Activated T-helper 1 cell treated with anti-CD3 and anti-CD28 coated beads, Interleukin-2, amount 50 U/mL, for 16 hours (primary cell): ENCODE measurements at places on chromosomes 1 and 21.

GRCh38 chr1:76018045-76018444 is 56.5 kb upstream of the ST6GALNAC3 start:
- DNase-seq: no peak

DNA sequence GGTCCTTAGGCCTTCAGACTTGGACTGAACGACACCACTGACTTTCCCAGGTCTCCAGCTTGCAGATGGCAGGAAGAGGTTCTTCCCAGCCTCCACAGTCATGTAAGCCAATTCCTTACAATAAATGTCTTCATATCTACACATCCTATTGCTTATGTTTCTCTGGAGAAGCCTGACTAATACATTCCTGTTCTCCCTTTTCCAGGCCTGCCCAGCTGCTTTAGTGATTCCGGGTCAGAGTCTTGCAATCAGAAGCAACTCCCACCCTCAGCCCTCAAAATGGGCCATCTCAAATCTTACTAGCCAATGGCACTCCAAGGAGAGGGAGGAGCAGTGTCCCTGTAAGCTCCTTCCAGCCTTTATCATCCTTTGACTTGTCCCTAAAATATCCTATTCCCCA is 16.4 kb upstream of the CPT2 start:
- DNase-seq: no peak

DNA sequence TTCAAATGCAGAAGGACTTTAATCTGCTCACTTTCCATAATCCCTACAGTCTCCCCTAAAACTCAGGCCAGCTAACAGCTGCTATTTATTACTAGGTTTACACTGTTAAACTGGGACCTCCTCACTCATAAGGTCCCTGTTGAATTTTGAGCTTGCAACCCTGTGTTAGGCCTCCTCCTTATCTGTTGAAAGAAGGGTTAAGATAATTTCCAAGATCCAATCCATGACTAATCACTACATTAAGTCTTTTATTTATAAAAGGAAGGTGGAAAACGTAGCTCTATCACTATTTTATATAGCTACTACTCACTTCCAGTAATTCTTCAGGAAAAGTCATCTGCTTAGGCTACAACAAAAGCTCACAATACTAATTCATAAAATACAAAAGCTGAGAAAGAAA is 79.5 kb downstream of the EVI5 start:
- DNase-seq: no peak

DNA sequence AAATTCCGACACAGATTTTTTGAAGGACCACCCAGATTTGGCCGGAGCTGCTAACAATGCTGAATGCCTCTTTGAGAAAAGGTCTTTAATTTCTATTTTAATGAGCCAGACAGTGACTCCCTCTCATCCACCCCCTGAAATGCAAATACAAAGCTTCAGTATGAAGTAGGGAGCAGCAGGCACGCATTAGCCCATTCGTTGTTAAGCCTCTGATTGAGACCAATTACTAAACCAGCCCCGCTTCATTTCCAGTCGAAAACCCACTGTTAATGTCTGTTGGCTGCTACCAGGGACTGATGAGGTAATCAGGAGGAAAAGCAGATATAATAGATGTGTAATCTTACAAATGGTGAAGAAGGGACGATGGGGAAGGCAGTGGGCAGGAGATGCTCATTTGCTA is 4.8 kb upstream of the C8A start:
- DNase-seq: no peak

- DNase-seq: no peak
Observed at GRCh38 chr1:23330846-23331245, 13.2 kb downstream of the HNRNPR start.

DNA sequence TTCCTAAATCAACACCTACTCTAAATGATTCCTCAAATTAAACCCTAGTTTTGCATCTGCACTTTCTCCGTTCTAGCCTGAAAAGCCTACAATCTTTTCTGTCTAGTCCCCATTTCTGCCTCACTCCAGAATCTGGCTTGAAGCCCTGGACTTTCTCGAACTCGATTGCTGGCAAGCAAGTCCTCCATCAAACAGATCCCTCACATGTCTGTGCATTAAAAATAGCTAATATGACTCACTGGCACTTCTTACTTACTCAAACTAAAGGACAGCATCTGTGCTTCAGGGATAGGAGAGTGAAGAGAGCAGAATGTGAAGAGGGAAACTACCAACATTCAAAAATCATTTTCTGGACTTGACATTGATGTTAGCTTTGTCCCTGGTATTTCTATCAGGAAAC is 51.8 kb upstream of the CXADR start:
- no peak for DNase-seq

DNA sequence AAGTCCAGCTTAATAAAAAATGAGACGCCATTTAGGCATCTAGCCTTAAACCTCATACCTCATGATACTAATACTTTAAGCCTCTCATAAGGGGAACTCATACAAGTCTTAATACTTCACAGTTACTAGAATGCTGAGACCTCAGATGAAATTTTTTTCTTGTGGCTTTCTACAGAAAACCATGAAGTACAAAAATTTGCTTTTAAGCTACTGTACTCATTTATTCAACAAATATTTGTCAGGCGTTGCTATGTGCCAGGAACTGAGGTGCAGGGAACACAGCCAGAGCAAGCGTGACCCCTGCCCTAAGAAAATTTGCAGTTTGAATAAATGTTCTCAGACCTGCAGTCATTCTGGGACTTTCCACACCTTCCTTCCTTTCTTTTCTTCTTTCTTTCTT is 150.6 kb downstream of the MRPL39 start:
- no peak for DNase-seq

DNA sequence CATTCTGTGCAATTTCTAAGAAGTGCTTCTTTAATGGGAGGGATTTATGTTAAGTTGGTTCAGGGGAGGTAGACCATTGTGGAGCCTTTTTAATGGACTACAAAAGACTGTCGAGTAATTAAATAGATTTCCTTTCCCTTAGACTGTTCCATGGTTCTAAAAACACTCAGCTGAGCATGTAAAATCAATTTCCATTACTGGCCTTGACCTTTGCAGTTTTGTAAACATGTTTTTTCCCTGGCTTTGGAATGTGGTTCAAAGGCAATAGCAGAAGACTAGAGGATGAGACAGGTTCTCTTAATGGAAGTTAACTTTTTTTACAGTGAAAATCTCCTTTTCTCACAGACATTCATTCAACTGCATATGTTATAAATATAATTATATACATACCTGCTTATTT is 37.6 kb upstream of the BTG3 start:
- no peak for DNase-seq

DNA sequence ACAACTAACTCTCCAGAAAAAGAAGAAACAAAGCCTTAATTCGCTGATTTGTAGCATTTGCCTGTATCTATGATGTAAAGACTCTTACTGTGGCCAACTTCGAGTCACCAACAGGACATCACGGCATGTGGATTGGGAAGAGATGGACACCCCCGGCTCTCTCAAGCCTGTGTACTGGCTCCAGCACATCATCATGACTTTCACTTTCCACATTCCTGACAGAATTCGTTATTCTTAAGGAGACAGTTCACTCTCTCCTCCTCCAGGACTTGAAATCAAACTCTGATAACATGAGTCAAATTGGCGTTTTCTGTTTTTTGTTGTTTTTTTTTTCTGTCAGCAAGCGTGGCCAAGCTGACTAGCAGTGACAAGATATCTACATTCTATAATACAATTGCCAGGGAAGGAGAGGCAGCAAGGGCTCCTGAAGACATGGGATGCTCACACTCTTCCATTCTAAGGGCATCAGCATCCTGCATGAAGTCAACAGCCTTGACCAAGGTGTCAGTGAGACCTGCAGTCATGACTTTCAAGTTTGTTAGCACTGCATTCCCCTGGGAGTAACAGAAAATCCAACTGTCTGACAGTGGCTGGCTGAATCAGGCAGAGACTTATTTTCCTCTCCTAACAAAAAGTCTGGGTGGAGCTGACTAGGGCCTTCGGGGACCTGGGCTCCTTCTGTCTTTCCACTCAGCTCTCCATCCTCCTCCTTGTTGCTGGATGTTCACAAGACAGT is 13.3 kb upstream of the TRAF3IP3 start:
- DNase-seq: no peak

DNA sequence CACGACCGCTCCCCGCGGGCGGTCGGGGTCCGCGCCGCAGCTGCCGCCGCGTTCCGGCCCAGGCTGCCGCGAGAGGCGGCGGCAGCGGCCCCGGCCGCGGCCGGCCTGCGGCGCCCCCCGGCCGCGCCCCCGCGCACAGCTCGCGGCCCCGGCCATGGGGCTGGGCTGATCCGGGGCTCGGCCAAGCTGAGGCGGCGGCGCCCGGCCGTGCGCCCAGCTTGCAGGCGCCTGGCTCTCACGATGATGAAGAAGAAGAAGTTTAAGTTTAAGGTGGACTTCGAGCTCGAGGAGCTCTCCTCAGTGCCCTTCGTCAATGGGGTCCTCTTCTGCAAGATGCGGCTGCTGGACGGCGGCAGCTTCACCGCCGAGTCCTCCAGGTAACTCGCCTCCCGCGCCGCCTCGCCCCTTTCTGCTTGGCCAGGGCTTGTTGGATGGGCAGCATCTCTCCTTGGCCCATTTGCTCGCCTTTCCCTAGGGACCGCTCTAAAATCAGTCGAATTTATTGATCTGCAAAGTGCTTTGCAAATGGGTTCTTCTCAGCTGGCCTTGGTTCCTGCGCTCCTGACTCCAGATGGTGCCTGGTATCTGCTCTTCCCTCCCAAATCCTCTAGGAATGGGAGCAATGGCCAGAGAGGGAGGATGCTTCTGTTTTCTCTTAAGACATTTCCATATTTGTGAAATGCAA is 431 bp downstream of the EEIG2 start:
- peak; percentile 6 for DNase-seq

DNA sequence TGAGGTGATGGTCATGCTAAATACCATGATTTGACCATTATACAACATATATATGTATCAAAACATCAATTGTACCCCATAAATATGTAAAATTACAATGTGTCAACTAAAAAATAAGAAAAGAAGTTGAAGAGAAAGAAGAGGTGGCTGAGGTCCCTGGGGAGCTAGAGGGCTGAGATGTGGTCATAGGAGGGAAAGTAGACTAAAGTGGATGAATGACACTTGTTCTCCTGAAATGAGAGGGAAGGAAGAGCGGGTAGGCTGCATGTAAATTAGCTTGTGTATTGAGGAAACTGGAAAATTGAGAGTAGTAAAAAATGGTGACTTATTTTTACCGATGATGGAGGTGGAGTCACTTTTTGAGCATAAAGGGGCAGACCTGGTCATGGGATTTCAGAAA is 117.0 kb downstream of the ST6GALNAC3 start:
- DNase-seq: no peak

DNA sequence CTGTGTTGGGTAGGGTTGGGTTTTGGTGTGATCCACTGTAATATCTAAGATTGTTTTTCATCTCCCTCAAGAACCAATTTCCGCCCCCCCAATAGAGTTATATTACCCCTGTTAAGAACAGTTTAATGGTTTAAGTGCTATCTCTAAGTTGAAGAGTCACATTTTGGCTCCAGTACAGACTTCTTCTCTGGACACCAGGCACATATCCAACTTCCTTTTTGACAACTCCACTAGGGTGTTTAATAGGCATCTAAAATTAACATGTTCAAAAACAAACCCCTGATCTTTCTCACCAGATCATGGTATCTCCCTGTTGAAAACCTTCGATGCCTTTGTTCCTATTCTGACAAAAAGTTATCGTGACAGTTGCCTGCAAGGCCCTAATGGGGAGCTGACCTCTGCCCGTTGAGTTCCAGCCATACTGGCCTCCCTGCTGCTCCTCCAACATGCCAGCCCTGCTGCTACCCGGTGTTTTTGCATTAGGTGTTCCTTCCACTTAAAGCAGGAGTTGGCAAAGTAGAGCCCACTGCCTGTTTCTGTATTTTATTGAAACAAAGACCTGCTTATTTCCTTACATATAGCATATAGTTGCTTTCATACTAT is 18.6 kb downstream of the USP24 start:
- no peak for DNase-seq

GRCh38 chr1:42950116-42950481 is 8.6 kb downstream of the SLC2A1 start:
- no peak for DNase-seq

DNA sequence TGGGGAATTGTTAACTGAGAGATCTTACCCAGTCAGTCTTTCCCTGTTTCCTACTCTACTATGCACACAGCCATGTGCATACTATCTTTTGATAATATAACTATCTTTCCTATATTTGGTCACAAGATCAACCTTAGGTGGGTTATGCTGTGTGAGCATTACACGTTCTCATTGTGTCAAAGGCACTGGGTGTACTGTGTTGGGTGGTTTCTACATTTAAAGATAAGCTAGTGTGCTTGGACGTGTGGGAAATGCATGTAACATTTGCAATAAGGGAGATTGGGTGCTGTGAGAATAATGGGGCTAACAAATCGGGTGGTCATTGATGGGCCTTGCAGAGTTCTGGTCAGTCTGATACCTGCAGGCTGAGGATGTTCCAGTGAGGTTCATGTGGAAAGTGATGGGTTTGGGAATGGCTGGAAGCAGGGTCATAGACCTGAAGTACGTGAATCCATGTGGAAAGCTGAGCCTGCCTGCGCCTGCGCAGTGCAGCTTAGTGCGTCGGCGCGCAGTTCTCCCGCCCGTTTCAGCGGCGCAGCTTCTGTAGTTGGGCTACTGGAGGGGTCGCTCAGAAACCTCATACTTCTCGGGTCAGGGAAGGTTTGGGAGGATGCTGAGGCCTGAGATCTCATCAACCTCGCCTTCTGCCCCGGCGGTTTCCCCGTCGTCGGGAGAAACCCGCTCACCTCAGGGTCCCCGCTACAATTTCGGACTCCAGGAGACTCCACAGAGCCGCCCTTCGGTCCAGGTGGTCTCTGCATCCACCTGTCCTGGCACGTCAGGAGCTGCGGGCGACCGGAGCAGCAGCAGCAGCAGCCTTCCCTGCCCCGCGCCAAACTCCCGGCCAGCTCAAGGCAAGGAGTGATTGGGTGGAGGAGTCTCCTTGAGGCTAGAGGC is at the start of gene MSH4:
Gene MSH4 (plus strand): TSS at position 507 of the 897 bp plus-strand sequence. CDS start 104 bp downstream, at position 611.
- DNase-seq: no peak

DNA sequence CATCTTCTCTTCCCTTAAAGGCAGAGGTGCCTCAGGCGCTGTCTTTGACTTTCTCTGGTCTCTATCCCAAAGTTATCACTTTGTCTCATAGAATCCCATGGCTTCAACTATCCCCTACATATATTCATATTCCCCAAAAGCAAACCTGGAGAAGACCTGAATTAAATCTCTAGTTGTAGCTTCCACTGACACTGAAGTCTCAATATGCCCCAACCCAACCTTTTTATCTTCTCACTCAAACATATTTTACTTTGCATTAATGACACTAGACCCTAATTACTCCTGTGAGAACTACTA is 354.5 kb upstream of the DUSP10 start:
- no peak for DNase-seq

- DNase-seq: no peak
Observed at GRCh38 chr1:185377831-185378230, 60.8 kb upstream of the IVNS1ABP start.

- no peak for DNase-seq
Observed at GRCh38 chr1:24382165-24382577, 31.4 kb downstream of the STPG1 start.
